A549 treated with dexamethasone at 1 μM for 4 hours (cell line): ENCODE measurements at places on chromosomes 13 and 19. TPM values are rescaled to one million over a fixed set of nuclear protein-coding genes. Genes with fewer than 3 reads are reported as not detected.

Gene NLRP9
- total RNA-seq, result not detected in 5 replicates

Gene CGB2
- total RNA-seq, result 0.12 to 0.36 TPM (median 0.24 TPM) in 4 of 5 replicates, not detected in the other

Gene ERICH6B
- not detected in 5 replicates for total RNA-seq

Gene ARHGEF18
- 50.2 to 86.6 TPM (median 76.5 TPM) in 5 replicates for total RNA-seq

Gene IQCN
- total RNA-seq, result 0.53 to 1.2 TPM (median 0.91 TPM) in 5 replicates

Gene MYO16
- total RNA-seq, result 0.04 to 0.09 TPM (median 0.07 TPM) in 5 replicates

Gene PLIN4
- total RNA-seq, result 0.05 to 0.20 TPM (median 0.12 TPM) in 5 replicates

Gene ZNF460
- 0.92 to 1.9 TPM (median 1.1 TPM) in 5 replicates for total RNA-seq

Gene FGF22
- 0.26 to 0.68 TPM (median 0.39 TPM) in 5 replicates for total RNA-seq

Gene IGSF23
- total RNA-seq, result 0.19 to 0.74 TPM (median 0.43 TPM) in 5 replicates

Gene SLC1A6
- total RNA-seq, result not detected in 5 replicates

Gene TRIP10
- total RNA-seq, result 77.6 to 111 TPM (median 108 TPM) in 5 replicates

Gene ZSCAN4
- not detected in 5 replicates for total RNA-seq

Gene C1QTNF9B
- total RNA-seq, result not detected in 5 replicates

Gene ZNF527
- 2.4 to 4.3 TPM (median 3.2 TPM) in 5 replicates for total RNA-seq

Gene CCL25
- total RNA-seq, result not detected in 5 replicates

Gene CRLF1
- total RNA-seq, result 3.7 to 7.1 TPM (median 6.8 TPM) in 5 replicates

Gene KIR3DL1
- total RNA-seq, result not detected in 5 replicates

Gene TUBA3C
- total RNA-seq, result 0.06 to 0.12 TPM (median 0.07 TPM) in 3 of 5 replicates, not detected in the others

Gene ERCC5
- 14.9 to 20.9 TPM (median 17.5 TPM) in 5 replicates for total RNA-seq

Gene CGB3
- total RNA-seq, result not detected in 5 replicates

Gene FUZ
- total RNA-seq, result 12.7 to 14.1 TPM (median 13.9 TPM) in 5 replicates

Gene PRRG2
- 0.62 to 0.97 TPM (median 0.64 TPM) in 5 replicates for total RNA-seq

Gene ADAT3
- 2.0 to 6.8 TPM (median 4.8 TPM) in 5 replicates for total RNA-seq

Gene ZNF491
- total RNA-seq, result not detected in 5 replicates

Gene RAB3A
- 0.64 to 0.93 TPM (median 0.65 TPM) in 5 replicates for total RNA-seq

Gene TBXA2R
- 1.1 to 1.9 TPM (median 1.2 TPM) in 5 replicates for total RNA-seq

Gene BEST2
- 2.1 to 4.3 TPM (median 3.0 TPM) in 5 replicates for total RNA-seq

Gene FFAR3
- total RNA-seq, result 0.06 to 0.17 TPM in 2 of 5 replicates, not detected in the others

Gene KLF2
- 13.5 to 29.0 TPM (median 24.8 TPM) in 5 replicates for total RNA-seq

Gene ZNF813
- total RNA-seq, result 0.15 to 0.45 TPM (median 0.22 TPM) in 5 replicates

Gene MLNR
- 0.28 to 0.71 TPM (median 0.41 TPM) in 5 replicates for total RNA-seq

Gene GJB6
- total RNA-seq, result 0.06 to 0.09 TPM in 2 of 5 replicates, not detected in the others

Gene FAM32A
- total RNA-seq, result 87.8 to 98.9 TPM (median 95.9 TPM) in 5 replicates

Gene PLPPR2
- total RNA-seq, result 8.1 to 10.0 TPM (median 9.3 TPM) in 5 replicates

Gene MAP4K1
- 0.61 to 1.3 TPM (median 0.87 TPM) in 5 replicates for total RNA-seq

Gene AP3D1
- total RNA-seq, result 56.3 to 87.5 TPM (median 80.0 TPM) in 5 replicates

Gene IRGC
- total RNA-seq, result not detected in 5 replicates

Gene GIPR
- 1.4 to 4.1 TPM (median 2.4 TPM) in 5 replicates for total RNA-seq

Gene TEX101
- not detected in 5 replicates for total RNA-seq

Gene ZNF440
- 0.02 to 0.07 TPM (median 0.05 TPM) in 5 replicates for total RNA-seq
